Activated CD8-positive, alpha-beta memory T cell treated with anti-CD3 and anti-CD28 coated beads for 4 hours (primary cell): ENCODE measurements at places on chromosomes 4 and X.

- no peak for DNase-seq
Measured at GRCh38 chrX:3388457-3388856, 42.0 kb upstream of the MXRA5 start.

- no peak for DNase-seq
Measured at GRCh38 chr4:152937336-152938236, 1.5 kb downstream of the FHDC1 start.

DNA sequence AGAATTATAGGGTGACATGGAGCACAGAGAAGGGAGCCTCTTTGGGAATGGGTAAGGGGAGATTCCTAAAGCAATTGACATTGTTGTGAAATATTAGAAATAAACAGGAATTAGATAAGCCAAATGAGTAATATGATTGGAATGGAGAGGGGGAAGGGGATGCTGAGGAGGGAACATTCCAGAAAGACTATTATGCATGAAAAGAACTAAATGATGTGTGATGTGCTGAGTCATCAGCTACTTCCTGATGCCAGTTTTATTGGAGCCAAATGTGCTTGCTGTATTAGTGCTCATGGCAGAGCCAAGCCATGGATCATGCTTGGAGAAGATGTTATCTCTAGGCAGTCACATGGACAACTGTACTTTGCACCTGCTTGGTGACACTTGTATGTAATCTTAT, 189.0 kb upstream of the HCCS start:
- DNase-seq = no peak

- no peak for DNase-seq
Measured at GRCh38 chr4:184787766-184788503, 37.8 kb downstream of the ACSL1 start.

DNA sequence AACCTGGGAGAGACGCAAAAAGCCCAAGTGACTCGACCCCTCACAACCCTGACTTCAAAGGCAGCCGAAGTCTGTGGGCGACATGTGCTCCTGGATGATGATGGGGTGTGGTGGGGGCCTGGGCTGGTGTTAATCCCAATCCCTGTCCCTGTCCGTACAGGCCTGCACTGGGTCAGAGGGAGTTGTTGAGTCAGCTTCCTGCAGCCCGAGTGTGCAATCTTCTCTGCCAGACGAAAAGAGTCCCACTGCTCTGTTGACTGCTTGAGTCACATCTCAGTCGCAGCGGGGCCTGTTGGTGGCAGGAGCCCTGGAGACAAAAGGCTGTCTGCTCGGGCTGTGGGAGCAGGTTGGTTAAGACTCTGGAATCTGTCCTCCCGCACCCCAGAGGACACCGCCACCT, 10.3 kb downstream of the FAM3A start:
- no peak for DNase-seq

GRCh38 chrX:134971926-134972325, 18.9 kb upstream of the SMIM10 start:
- no peak for DNase-seq

DNA sequence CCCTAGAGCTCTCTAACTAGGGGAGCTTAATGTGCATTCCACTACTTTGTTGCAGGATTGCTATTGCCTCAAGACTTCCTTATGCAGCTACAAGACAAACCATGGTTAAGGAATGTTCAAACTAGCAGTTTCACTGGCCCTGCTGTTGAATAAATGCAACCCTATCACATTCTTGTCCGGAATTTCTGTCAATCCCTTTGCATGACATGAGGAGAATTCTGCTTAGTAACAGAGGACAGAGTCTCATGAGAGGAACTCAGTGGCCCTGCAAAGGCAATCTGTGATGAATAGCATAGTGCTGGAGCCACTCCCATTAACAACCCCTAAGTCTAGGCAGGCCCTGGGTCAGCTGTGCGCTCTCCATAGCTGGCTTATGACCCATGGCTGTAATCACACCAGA, 30.7 kb upstream of the SGMS2 start:
- DNase-seq = no peak

DNA sequence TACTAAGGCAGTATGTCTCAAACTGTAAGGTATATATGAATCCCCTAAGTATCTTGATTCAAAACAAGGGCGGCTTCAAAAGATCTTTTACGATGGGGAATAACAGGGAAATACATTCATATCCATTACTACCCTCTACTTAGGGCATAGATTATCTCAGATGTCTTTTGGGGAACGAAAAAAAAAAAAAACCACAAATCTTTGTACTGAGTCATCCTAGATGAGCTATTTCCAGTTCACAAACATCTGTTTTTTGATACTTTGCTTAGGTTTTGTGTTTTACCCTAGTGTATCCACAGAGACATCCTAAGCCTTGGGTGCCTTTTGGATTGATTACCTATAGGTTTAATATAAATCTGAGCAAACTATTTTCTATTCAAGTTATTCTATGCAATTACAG, 457.2 kb downstream of the NLGN4X start:
- no peak for DNase-seq

- DNase-seq = no peak
Measured at GRCh38 chr4:145785391-145786008, 105.6 kb downstream of the C4orf51 start.

GRCh38 chr4:145828802-145829485, 109.7 kb downstream of the ZNF827 start:
- no peak for DNase-seq

GRCh38 chr4:141432000-141432712, 204.2 kb upstream of the IL15 start:
- DNase-seq = no peak

- DNase-seq = no peak
Measured at GRCh38 chrX:115689931-115690330, 129.0 kb downstream of the PLS3 start.

- no peak for DNase-seq
Measured at GRCh38 chr4:150849016-150849415, 166.1 kb downstream of the LRBA start.

DNA sequence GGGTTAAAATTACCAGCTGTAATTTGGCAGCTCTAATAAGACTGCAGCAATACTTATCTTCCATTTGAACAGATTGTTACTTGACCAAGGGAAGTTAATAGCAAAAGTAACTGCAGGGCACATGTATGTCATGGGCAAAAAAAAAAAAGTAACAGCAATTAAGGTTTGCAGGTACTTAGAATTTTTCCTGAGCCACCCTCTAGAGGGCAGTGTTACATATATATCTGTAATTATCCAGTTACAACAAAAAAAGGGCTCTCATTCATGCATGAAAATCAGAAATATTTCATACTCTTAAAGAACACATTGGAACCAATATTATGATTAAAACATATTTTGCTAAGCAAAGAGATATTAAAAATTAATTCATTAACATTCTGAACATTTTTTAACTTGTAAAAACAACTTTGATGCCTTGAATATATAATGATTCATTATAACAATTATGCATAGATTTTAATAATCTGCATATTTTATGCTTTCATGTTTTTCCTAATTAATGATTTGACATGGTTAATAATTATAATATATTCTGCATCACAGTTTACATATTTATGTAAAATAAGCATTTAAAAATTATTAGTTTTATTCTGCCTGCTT, 25.1 kb downstream of the XIAP start:
- no peak for DNase-seq

DNA sequence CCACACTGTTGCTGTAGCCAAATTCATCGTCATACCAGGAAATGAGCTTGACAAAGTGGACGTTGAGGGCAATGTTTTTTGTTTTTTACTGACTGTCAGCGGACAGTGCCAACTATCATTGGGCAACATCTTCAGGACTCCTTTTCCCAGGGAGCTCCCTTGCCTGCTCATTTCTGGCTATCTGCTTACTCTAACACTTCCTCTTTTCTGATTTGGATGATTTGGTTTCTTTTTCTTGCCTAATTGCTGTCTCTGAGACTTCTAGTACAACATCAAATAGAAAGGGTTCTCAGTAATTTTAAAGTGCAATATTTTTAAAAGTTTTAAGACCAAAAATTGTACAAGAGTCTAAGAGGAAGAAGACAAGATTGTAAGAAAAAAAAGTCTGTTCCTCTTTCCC, 92.0 kb upstream of the KLHL4 start:
- no peak for DNase-seq

DNA sequence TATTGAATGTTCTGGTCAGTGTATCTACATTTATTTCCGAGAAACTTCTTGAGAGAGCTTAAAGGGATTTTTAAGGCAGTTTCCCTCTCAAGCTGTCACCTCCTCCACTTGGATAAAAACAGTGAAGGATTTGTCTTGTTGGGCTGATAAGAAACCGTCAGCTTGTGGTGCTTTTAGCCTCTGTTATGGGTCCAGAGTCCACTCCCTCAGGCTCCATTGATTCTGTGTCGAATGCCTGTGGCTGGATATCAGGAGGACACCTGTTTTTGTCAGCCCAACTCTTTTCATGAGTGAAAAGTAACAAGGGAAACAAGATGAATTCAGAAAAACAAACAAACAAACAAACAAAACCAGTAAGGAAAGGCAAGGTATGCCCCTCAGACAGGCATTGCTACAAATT, 12.4 kb downstream of the CLCN4 start:
- no peak for DNase-seq

DNA sequence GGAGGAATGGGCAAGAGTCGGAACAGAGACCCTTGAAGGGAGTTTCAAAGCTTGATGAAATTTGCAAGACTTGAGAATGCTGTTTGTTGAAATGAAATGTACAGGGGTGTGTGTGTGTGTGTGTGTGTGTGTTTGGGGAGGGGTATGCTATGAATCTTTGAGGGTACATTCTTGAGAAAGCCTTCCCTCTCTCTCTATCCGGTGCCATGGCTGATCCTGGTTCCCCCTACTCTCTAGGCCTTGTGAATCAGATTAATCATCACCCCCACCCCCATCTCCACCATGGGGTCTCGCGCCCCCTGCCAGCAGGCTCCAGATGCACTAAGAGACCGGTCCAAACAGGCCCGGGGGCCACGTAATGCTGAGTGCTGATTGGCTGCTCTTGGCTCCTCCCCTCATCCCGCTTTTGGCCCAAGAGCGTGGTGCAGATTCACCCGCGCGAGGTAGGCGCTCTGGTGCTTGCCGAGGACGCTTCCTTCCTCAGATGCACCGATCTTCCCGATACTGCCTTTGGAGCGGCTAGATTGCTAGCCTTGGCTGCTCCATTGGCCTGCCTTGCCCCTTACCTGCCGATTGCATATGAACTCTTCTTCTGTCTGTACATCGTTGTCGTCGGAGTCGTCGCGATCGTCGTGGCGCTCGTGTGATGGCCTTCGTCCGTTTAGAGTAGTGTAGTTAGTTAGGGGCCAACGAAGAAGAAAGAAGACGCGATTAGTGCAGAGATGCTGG, at the start of gene HTR2C:
Gene HTR2C (plus strand): TSS at position 441 of the 729 bp plus-strand sequence. CDS start 142,851 bp downstream, outside the sequence.
- DNase-seq = no peak
